ENCODE measurements at places on chromosomes 12 and 14. TPM values are rescaled to one million over a fixed set of nuclear protein-coding genes. Genes with fewer than 3 reads are reported as not detected.

- no peak overlapping the region for H3K4me3 ChIP-seq
- DNase-seq = no peak
These were observed 37.8 kb downstream of the RTN1 start for GRCh38 chr14:59832653-59833294.

- DNase-seq = no peak
- no peak overlapping the region for H3K4me3 ChIP-seq
- no peak overlapping the region for H3K27ac ChIP-seq
- peaks cover 12% of the 10 kb centered on the region for H3K27me3 ChIP-seq
These were observed 56.5 kb downstream of the SUSD6 start for GRCh38 chr14:69667938-69668335.

GRCh38 chr14:92144708-92145107 lies 22.9 kb downstream of the CPSF2 start:
- H3K36me3 ChIP-seq = peaks cover 18% of the 10 kb centered on the region
- H3K4me3 ChIP-seq = no peak overlapping the region
- DNase-seq = no peak
- no peaks in the 10 kb centered on the region for H3K27me3 ChIP-seq
- no peak overlapping the region for H3K27ac ChIP-seq

The CKB gene
- 23.1 TPM for total RNA-seq

The OTOGL gene
- 0.31 TPM for total RNA-seq

- no peaks in the 10 kb centered on the region for H3K36me3 ChIP-seq
- H3K4me1 ChIP-seq = no peaks in the 10 kb centered on the region
- DNase-seq = no peak
- H3K4me3 ChIP-seq = no peak overlapping the region
- no peaks in the 10 kb centered on the region for H3K27me3 ChIP-seq
- H3K27ac ChIP-seq = no peak overlapping the region
These were observed 36.9 kb downstream of the LGR5 start for GRCh38 chr12:71476513-71476912.

DNA sequence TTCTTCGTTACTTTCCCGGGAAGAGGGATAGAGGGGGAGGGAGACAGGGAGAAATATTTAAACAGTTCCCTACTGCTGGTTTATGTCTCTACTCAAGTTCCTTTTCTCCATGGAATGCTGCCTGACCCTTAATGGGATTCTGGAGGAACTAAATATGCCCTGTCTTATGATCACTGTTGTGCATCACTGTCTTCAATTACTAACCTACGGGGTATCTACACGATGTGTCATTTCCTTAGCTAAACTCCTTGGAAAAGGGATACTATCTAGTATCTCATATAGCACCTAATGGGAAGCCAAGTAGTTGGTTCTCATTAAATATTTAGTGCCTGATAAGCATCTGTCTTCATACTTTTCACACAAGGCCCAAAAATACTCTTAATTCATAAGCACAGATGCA lies 37.5 kb upstream of the FBLN5 start:
- H3K27me3 ChIP-seq = peaks cover 1% of the 10 kb centered on the region
- H3K27ac ChIP-seq = no peak overlapping the region
- H3K36me3 ChIP-seq = peaks cover 26% of the 10 kb centered on the region

The KRT79 gene
- total RNA-seq = not detected

The GPR132 gene
- total RNA-seq = not detected

- H3K36me3 ChIP-seq = no peaks in the 10 kb centered on the region
- peaks cover 4% of the 10 kb centered on the region for H3K27me3 ChIP-seq
- H3K4me3 ChIP-seq = no peak overlapping the region
- DNase-seq = no peak
These were observed 369.7 kb upstream of the SYT1 start for GRCh38 chr12:78494911-78495310.

DNA sequence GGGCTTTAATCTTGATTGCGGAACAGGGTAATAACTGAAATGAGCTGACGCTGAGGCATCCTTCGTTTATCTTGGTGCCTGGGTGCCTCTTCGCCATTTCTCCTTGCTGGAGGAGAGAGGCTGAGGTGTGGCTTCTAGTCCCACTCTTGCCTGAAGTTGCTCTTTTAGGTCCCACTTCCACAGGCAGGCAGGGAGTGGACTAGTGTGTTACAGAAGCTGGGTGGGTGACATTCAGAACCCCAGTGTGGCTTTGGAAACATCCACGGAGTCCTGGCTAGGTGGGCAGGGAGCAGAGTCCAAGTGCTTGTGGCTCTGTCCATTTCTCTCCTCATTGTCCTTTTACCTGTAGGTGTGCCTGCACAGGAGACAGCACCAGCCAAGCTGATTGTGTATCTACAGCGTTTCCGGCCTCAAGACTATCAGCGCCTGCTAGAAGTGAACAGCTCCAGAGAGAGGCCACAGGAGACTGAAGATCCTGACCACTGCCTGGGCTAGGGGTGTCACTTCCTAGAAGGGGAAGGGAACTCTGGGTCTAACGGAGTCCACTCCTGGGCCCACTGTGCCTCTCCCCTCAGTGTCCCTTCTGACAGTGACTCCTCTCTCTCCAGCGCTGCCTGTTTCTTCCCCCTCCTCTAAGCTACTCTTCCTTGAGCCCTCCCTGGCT lies 2.4 kb downstream of the THTPA start:
- H3K4me1 ChIP-seq = peaks cover 16% of the 10 kb centered on the region
- H3K36me3 ChIP-seq = peaks cover 33% of the 10 kb centered on the region
- peaks cover 7% of the 10 kb centered on the region for H3K27me3 ChIP-seq
- H3K27ac ChIP-seq = peak overlapping the region; percentile 77

The E2F7 gene
- 6.2 TPM for total RNA-seq

GRCh38 chr14:64730061-64730440 lies 25.8 kb downstream of the PLEKHG3 start:
- no peak for DNase-seq
- H3K36me3 ChIP-seq = peaks cover 8% of the 10 kb centered on the region
- H3K4me1 ChIP-seq = peaks cover 8% of the 10 kb centered on the region
- peaks cover 12% of the 10 kb centered on the region for H3K27me3 ChIP-seq

- H3K36me3 ChIP-seq = no peaks in the 10 kb centered on the region
- H3K4me3 ChIP-seq = no peak overlapping the region
- DNase-seq = no peak
- no peak overlapping the region for H3K27ac ChIP-seq
- H3K27me3 ChIP-seq = peaks cover 1% of the 10 kb centered on the region
- H3K4me1 ChIP-seq = no peaks in the 10 kb centered on the region
These were observed 31.9 kb downstream of the SERPINA1 start for GRCh38 chr14:94356379-94357056.

DNA sequence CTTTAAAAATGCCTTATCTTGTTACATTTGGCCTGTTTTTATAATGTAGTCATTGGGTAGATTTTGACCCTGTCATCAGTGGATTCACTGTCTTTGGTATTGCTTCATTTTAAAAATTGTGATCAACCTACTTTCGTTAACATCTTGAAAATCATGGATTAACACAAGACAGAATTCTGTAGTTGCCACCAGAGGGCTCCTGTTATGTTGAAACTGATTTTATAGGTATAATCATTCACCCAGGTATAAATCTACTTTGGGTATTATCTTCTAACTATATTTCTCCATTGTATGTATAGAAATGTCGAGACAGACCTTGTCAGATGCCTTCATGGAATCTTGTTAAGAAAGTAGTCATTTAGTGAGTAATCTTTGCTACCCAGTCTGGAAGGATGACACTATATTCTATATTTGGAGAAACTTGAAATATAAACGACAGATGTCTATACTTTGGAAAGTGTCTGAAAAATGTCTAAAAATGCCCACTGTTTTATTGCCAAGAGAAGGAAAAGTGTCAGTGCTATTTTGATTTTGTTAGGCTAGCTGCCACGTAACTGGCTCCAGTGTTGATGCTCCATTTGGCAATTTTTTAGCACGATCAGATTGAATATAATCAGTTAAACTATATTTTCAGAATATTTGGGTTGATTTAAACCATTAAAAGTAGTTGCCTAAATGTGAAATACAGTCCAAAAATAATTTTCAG lies 129.4 kb downstream of the PELI2 start:
- H3K36me3 ChIP-seq = peaks cover 14% of the 10 kb centered on the region
- H3K27me3 ChIP-seq = peaks cover 3% of the 10 kb centered on the region
- H3K27ac ChIP-seq = no peak overlapping the region
- H3K4me3 ChIP-seq = no peak overlapping the region
